ENCODE measurements at places on chromosomes 5 and 9.

GRCh38 chr9:18666986-18667772 lies 193.2 kb downstream of the ADAMTSL1 start:
- DNase-seq, result no peak

- peak; percentile 34 for DNase-seq
Observed at GRCh38 chr9:137705443-137705863, 86.6 kb downstream of the EHMT1 start.

DNA sequence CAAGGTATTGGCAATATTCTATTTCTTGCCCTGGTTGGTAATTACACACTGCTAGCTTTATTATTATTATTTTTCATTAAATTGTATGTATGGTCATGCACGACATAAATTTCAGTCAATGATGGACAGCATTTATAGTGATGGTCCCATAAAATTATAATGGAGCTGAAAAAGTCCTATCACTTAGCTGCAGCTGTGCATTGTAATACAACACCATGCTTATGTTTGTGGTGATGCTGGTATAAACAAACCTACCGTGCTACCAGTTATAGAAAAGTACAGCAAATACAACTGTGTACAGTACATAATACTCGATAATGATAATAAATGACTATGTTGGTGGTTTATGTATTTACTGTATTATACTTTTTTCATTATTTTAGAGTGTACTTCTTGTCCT lies 65.5 kb downstream of the NR3C1 start:
- no peak for DNase-seq

GRCh38 chr9:14245901-14246525 lies 67.9 kb downstream of the NFIB start:
- DNase-seq, result no peak

DNA sequence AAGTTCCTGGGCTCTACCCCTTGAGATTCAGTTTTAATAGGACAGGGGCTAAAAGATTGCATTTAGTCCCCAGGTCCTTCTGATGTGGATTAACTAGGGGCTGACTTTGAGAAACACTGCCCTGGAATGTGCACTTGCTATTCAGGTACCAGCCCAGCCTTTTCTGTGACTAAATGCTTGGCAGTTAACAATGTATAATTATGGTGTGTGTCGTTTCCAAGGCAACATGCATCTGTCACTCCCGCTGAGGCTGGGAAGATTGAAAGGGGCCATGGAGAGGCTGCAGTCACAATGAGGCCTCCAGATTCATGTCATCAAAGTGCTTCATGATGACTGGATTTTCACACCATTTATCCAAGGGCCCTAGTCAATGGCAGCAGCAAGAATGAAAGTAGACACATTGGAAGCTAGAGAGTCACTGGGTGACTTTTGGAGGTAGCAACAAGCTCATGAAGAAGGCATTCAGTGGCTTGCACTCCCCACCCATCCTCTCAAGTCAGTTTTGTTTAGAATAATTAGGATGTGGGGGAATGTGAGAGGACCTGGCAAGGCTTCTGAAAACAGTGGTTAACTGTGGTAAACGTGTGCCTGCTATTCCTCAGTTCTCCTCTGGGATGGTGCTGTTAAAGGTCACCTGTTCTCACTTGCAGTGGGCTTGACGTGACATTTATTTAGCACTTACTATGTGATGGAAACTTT lies 28.3 kb downstream of the RAI14 start:
- no peak for DNase-seq

DNA sequence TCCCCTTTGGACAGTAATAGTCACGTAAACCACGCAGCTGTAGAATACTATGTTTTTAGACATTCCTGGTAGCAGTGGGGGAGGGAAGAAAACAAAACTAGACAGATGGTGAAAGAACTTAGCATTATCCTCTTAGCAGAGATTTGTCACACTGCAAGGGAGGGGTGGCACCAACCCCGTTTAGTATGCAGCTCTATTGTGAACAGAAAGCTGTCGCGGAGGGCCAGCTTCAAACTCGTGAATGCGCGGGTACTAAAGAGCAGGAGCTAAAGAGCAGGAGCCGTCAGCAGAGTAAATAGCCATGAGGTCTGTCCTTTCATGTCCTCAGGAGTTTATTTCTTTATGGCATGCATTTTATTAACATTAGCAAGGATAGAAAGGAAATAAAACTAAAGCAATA lies 141.9 kb upstream of the SLC12A2 start:
- no peak for DNase-seq

DNA sequence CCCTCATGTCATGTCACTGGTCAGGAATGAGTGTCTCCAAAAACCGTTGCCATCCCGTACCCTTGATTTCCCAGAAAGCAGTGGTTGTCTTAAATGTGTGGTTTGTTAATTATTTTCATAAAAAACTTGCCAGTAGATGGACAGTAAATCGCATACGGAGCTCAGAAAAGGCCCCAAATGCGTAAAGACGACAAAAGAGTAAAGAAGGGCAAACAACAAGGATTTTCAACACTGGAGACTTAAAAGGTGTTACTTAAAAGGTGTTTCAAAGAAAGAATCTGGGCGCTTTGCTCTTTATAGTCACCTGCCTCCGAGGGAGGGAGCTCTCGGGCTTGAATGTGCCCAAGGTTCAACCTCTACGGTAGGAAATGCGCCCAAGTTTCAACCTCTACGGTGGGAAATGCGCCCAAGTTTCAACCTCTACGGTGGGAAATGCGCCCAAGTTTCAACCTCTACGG lies 734 bp downstream of the KIF27 start:
- DNase-seq, result no peak

DNA sequence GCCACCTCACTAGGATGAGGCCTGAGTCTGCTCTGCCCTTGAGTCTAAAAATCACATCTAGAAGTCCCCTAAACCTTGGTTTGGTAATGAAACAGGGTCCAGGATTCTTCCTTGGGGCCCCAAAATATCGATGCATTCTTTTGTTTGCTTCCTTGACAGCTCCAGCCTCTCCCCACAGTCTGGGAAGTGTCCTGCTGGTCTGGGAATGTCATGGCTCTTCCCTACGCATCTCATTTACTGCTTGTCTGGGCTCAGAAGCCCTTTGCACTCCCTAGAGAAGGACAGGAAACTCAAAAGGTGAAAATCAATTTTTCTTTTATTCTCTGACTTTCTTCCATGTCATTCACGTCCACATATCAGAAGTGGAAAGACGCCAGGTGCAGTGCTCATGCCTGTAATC lies 115.8 kb downstream of the DRD1 start:
- DNase-seq, result no peak

- DNase-seq, result no peak
Observed at GRCh38 chr9:107472581-107473340, 16.8 kb downstream of the KLF4 start.

- DNase-seq, result no peak
Observed at GRCh38 chr5:175689147-175689991, 31.5 kb downstream of the HRH2 start.

DNA sequence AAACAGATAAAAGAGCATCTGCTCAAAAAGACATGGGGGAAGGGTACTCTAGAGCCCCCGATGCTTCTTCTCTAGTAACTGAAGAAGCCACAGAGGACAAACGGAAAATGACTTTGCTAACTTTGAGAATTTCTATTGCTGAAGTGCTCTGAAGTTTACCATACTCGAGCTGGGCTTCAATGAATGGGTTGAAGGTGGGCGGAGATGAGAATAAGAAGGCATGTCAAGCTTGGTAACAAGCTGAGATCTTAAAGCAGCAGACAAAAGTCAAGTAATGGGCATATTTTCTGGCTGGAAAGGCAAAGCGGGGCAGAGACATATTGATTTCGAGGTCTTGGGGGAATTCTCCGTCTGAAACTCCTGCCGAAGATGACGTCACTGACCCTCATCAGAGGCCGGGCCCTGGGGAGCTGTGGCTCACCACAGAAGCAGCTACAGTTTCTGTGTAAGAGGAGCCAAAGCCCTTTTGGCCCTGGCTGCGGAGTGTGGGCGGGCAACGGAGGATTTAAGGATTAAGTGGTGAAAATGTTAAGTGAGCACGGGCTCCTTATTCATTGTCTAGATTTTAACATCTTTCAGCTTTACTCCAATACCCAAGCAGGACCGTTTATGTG lies 115.8 kb upstream of the SLIT3 start:
- no peak for DNase-seq

GRCh38 chr9:98018347-98018746 lies 35.2 kb downstream of the ANP32B start:
- DNase-seq, result no peak

DNA sequence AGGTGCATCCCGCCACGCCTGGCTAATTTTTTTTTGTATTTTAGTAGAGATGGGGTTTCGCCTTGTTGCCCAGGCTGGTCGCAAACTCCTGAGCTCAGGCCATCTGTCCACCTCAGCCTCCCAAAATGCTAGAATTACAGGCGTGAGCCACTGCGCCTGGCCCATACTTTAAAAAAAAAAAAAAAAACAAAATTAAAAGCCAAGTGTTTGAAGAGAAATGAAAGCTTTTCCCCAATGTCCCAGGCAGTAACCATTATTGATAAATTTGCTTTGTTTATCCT lies 9.5 kb downstream of the PRRC2B start:
- DNase-seq, result no peak

DNA sequence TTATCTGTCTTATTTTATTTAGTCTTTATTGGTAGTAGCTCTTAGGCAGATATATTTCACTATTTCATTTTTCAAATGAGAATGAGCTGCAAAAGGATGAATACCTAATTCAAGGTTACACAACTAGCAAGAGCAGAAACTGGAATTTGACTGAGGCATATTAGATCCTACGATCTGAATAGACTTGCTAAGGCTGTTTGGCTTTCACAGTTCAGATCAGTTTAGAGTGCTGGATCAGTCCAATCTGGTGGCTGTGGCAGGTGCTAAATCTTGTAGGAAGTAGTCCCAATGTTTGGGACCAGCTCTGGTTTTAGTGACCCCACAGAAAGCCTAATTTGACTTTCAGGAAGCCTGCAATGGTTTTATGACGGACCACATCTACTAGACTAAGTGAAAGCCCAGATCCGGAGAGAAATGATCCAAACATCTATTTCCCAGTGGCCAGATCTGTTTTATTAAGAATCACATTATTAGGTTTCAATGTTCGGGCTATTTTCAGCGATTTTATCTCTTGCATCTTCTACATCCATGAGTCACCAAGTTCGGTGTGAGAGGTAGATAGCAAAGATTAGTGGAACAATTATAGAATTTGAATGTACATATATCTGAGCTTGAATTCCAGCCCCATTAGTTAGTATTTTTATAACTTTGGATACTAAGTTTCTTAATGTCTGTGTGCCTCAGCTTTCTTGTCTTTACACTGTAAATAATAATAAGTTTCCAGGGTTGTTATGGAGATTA lies 359.5 kb downstream of the ADGRV1 start:
- no peak for DNase-seq

GRCh38 chr5:72301557-72301956 lies 18.5 kb downstream of the MRPS27 start:
- DNase-seq, result no peak

DNA sequence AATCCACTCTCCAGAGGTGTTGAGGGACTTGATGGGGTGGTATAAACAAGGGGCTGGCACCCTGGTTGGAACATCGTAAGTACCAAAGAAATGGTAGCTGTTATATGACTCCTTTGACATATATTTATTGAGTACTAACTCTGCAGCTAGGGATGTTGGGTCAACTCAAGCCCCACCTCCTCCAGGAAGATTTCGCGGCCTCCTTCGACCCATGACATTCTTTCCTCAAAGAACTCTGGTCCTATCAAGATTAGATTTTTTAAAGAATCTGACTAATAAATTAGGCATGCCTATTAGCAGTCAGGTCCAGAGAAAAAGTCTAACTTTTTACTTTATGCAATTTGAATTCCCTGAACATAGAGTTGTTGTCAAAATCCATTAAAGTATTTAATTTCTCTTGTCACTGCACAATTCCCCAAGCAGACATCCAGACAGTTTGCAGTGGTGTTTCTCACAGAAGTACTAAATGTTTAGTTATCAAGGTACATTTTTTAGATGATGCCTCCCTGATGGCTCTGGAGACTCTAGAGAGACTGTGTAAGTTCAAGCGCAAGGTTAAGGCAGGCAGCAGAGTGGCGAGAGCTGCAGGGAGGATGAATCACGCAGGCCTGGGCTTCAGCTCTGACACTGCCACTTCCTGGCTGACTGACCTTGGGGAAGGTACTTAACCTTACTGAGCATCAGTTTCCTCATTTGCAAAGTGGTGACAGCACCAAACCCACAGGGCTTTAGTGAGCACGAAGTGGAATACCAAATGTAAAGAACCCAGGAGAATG lies 209.6 kb downstream of the TTLL11 start:
- no peak for DNase-seq

GRCh38 chr5:95709967-95710650 lies 21.0 kb upstream of the RHOBTB3 start:
- DNase-seq, result no peak

DNA sequence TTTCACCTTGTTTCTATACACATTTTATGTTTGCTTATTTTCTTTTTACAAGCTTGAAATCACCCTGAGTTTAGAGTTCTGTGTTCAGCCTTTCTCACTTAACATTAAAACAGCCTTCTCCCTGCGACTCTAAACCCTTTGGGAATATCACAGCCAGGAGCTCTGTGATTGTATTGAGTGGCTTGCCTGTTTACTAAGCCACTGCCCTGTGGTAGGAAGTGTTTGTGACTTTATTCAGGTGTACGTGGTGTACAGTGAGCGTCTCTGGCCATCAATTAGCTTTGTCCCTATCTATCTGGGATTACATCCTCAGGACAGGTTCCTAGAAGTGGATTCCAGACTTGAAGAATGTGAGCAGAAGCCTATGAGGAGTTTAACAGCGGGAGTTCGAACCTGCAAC lies 11.0 kb upstream of the NEURL1B start:
- DNase-seq, result no peak

- DNase-seq, result no peak
Observed at GRCh38 chr5:180820788-180821321, 18.2 kb upstream of the MGAT1 start.

GRCh38 chr5:147780924-147781573 lies 1.5 kb downstream of the JAKMIP2 start:
- DNase-seq, result no peak

DNA sequence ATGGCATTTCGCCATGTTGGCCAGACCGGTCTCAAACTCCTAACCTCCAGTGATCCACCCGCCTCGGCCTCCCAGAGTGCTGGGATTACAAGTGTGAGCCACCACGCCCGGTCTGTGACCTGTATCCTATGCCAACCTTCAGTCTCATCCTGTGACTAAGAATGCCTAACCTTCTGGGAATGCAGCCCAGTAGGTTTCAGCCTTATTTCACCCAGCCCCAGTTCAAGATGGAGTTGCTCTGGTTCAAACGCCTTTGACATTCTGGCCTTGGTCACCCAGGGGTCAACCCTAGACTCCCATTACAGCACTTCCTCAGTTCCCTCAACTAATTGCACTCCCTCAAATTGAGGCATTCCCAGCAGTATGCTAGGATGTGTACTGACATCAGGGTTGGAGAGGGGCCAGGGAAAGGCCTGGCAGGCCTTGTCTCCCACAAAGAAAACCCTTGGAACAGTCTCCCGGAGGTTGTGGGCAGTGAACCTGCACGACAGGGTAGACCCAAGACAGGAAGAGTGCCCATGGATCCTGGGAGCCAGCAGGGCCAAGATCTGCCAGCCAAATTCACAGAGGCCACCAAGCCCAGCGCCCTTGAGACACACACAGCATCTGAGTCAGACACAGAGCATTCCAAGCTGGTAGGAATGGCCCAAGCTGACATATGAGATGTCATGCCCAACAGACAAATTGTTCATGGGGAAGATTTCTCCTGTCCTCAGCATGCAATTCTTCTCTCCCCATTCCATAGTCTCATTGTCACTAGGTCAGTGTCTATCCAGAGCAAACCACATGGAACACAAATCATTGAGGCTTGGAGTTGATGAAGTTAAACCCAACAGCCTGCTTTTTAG lies 24.9 kb upstream of the SMU1 start:
- DNase-seq, result no peak

- DNase-seq, result no peak
Observed at GRCh38 chr5:74642543-74642863, 2.0 kb upstream of the ENC1 start.

- DNase-seq, result no peak
Observed at GRCh38 chr9:21828853-21829410, 26.5 kb downstream of the MTAP start.

- DNase-seq, result peak; percentile 20
Observed at GRCh38 chr5:60972231-60972630, 27.2 kb downstream of the NDUFAF2 start.
